ENCODE measurements at places on chromosomes 6 and 20.

DNA sequence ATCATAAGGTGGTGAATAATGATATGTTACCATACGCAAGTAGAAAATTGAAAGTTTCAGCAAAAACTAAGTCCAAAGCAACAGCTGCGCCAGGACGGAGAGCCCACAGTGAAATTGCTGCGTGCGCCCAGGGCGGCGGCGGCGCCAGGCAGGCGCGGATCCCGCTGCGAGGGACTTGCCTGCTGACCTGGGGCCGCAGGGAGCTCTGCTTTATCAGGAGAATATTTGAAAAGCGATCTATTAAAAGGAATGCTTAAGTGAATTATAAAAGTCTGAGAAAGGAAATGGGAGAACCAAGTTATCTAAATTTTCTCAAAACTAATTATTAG, 85.4 kb downstream of the THBS2 start:
- no peak for DNase-seq

GRCh38 chr20:44357555-44358125, 2.1 kb downstream of the HNF4A start:
- no peak for DNase-seq

- DNase-seq, result peak; percentile 8
These were observed 262.4 kb upstream of the AGPAT4 start for GRCh38 chr6:161536224-161536630.

GRCh38 chr20:25032065-25032477, 25.9 kb downstream of the ACSS1 start:
- DNase-seq, result no peak

- no peak for DNase-seq
These were observed 41.4 kb downstream of the FAM120B start for GRCh38 chr6:170347975-170348374.

GRCh38 chr6:152845421-152845820, 94.8 kb downstream of the VIP start:
- no peak for DNase-seq

DNA sequence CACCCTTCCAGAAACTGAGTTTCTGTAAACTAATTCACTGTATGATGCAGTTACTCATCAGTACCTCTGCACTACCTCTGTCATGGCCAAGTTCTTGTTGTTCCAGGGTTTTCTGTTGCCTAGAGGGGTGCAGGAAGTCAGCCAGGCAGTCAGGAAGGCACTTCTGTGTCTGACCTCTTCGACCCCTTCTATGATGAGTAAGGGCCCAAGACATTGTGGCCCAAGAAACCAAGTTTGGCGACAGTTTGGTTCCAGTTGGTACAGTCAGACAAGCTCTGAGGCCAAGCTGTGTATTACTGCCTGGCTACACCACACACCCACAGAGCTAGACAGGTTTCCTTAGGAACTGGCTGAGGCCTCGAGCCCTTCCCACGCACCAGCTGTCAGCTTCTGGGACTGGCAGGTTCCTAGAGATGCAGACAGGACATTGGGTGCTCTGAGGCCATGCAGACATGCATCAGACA, 41.2 kb downstream of the TRAF3IP2 start:
- peak; percentile 50 for DNase-seq
